ENCODE measurements at places on chromosomes 16 and 17.

GRCh38 chr17:79114458-79115301, 40.1 kb downstream of the ENGASE start:
- no peak overlapping the region for H3K4me3 ChIP-seq
- H3K27me3 ChIP-seq: no peaks in the 10 kb centered on the region
- H3K4me1 ChIP-seq: no peaks in the 10 kb centered on the region
- no peak overlapping the region for H3K27ac ChIP-seq
- peak; percentile 44 for DNase-seq

DNA sequence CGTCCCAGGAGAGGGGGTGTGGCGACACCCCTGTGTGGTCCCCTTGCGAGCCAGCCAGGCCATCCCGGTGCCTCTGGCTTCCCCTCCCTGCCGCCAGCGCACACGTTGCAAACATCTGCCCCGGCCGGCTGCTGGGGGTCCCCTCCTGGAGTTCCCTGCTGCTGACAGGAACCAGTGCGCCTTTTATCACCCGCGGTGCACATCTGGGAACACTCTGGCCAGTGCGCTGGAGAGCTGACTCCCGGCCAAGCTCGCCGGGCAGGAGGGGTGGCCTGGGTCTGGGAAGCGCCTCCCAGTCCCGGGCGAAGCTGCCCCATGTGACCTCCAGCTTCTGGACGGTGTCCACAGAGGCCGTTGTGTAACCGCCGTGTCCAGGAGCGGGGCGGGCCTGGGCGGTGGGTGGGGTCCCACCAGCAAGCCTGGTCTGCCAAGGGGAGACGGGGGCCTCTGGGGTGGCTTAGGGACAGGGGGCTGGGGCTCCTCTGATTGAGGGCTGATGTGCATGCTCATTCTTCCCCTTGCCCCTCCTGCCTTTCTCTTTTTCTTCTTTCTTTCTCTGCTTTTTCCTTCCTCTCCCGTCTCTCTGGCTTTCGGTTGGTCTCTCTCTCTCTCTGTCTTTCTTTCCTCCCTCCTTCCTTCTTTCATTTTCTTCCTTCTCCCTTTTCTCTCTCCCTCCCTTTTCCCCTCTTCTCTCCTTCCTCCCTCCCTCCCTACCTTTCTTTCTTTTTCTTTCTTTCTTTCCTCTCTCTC, 25.2 kb upstream of the CIBAR2 start:
- peak; percentile 93 for DNase-seq
- H3K27ac ChIP-seq: peak overlapping the region; percentile 70
- no peaks in the 10 kb centered on the region for H3K27me3 ChIP-seq
- no peaks in the 10 kb centered on the region for H3K36me3 ChIP-seq
- H3K4me3 ChIP-seq: peak overlapping the region; percentile 37

GRCh38 chr17:42429726-42430447, 6.8 kb upstream of the CAVIN1 start:
- no peaks in the 10 kb centered on the region for H3K4me1 ChIP-seq
- H3K36me3 ChIP-seq: no peaks in the 10 kb centered on the region
- no peak for DNase-seq
- no peak overlapping the region for H3K27ac ChIP-seq
- no peaks in the 10 kb centered on the region for H3K27me3 ChIP-seq
- no peak overlapping the region for H3K4me3 ChIP-seq

- H3K4me3 ChIP-seq: no peak overlapping the region
- H3K4me1 ChIP-seq: no peaks in the 10 kb centered on the region
- H3K36me3 ChIP-seq: no peaks in the 10 kb centered on the region
- H3K27ac ChIP-seq: peak overlapping the region; percentile 31
- no peak for DNase-seq
Measured at GRCh38 chr17:9432934-9433421, 142.6 kb downstream of the STX8 start.

DNA sequence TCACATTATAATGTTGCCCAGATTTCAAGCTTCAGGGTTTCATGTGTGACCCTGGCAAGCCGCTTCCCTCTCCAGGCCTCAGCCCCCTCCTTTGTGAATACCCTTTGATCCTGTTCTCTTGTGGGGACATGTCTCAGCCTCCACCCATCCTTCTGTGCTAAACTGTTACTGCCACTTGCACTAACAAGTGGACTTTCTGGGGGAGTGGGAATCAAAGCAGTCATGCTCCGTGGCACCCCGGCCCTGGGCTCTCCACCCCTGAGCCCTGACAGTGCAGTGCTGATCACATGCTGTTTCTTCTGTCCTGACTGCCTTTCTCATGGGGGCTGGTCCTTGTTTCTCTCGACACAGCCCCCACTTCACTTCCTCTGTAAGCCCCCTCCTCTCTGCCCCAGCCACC, 9.7 kb upstream of the DCAF7 start:
- no peak overlapping the region for H3K4me3 ChIP-seq
- H3K27me3 ChIP-seq: no peaks in the 10 kb centered on the region
- no peak for DNase-seq
- H3K36me3 ChIP-seq: no peaks in the 10 kb centered on the region
- H3K4me1 ChIP-seq: peaks cover 11% of the 10 kb centered on the region

- no peaks in the 10 kb centered on the region for H3K27me3 ChIP-seq
- peak; percentile 57 for DNase-seq
- peaks cover 28% of the 10 kb centered on the region for H3K4me1 ChIP-seq
- H3K36me3 ChIP-seq: no peaks in the 10 kb centered on the region
- H3K4me3 ChIP-seq: no peak overlapping the region
- peak overlapping the region; percentile 72 for H3K27ac ChIP-seq
Measured at GRCh38 chr17:50102164-50102991, 7.2 kb downstream of the PDK2 start.

- H3K4me3 ChIP-seq: no peak overlapping the region
- H3K36me3 ChIP-seq: no peaks in the 10 kb centered on the region
- no peaks in the 10 kb centered on the region for H3K4me1 ChIP-seq
- no peak for DNase-seq
- H3K27ac ChIP-seq: no peak overlapping the region
Measured at GRCh38 chr16:68105611-68106010, 20.4 kb downstream of the NFATC3 start.

GRCh38 chr16:77759821-77760220, 28.5 kb upstream of the VAT1L start:
- H3K4me3 ChIP-seq: no peak overlapping the region
- H3K27ac ChIP-seq: no peak overlapping the region
- H3K36me3 ChIP-seq: no peaks in the 10 kb centered on the region
- DNase-seq: no peak
- no peaks in the 10 kb centered on the region for H3K27me3 ChIP-seq
- no peaks in the 10 kb centered on the region for H3K4me1 ChIP-seq

GRCh38 chr17:74290340-74290739, 16.3 kb downstream of the DNAI2 start:
- H3K4me1 ChIP-seq: no peaks in the 10 kb centered on the region
- H3K36me3 ChIP-seq: no peaks in the 10 kb centered on the region
- H3K27ac ChIP-seq: no peak overlapping the region
- H3K4me3 ChIP-seq: no peak overlapping the region

Data from testis (tissue), 5 donors.